Right renal cortex interstitium (tissue), 3 donors: ENCODE measurements at places on chromosomes 1 and 21. TPM values are rescaled to one million over a fixed set of nuclear protein-coding genes. Genes with fewer than 3 reads are reported as not detected.

DNA sequence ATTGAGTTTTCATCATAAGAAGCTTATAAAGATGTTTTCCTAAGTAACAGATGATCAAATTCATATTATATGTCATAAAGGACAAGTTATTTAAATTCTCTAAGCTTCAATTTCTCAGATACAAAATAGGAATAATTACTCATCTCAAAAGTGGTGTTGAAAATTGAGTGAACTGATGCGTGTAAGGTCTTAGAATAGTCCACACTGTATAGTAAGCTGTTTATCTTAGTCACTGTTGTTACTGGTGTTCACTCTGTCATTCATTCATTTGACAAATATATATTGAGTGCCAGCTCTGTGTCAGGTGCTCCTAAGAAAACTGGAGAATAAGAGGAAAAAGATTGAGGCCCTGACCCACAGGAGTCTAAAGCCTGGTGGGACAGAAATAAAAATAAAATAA is 186.3 kb upstream of the BRINP3 start:
- DNase-seq: no peak

DNA sequence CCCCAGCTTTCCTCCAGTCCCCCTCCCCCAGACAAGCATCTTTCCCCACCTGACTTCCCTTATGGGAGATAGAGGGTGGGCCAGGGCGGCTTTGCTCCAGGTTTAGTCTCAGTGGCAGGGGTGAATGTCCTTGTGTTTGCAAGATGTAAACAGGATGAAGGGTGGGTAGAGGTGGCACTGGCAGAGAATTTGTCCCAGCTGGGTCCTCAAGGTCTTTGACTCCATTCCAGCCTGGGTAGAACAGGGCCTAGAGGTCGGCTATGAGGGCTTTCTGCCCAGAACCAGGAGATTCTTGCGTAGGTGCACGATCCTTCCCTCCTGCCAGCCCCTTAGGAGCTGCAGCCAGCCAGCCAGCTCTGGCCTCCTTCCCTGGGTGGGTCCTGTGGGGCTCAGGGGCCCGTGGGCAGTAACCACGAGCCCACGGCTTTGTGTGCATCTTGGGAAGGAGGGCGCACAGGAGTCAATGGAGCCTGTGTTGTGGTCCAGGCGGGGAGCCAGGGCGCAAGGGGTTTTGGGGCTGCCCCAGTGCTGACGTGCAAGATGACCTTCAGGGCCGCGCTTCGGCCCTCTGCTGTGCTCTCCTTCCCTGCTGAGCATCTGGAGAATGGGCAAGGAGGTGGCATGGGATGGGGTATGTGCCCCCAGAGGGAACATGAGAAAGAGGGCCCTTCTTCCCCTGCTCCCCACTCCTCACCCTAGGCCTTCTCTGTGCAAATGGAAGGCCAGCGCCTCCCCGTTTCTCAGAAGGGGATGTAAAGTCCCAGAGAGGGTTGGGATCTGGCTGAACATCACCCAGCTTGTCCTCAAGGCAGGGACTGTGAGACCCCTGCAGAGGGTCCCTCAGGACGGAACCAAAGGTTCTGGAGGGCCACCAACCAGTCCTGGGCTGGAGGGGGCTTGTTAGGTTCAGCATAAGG is 15.7 kb downstream of the POU3F1 start:
- no peak for DNase-seq

- DNase-seq: no peak
Observed at GRCh38 chr1:204084247-204084772, 11.4 kb downstream of the SOX13 start.

GRCh38 chr1:233379869-233380438 is 52.4 kb downstream of the MAP3K21 start:
- DNase-seq: no peak

- DNase-seq: no peak
Observed at GRCh38 chr1:206666954-206667665, 17.6 kb upstream of the MAPKAPK2 start.

DNA sequence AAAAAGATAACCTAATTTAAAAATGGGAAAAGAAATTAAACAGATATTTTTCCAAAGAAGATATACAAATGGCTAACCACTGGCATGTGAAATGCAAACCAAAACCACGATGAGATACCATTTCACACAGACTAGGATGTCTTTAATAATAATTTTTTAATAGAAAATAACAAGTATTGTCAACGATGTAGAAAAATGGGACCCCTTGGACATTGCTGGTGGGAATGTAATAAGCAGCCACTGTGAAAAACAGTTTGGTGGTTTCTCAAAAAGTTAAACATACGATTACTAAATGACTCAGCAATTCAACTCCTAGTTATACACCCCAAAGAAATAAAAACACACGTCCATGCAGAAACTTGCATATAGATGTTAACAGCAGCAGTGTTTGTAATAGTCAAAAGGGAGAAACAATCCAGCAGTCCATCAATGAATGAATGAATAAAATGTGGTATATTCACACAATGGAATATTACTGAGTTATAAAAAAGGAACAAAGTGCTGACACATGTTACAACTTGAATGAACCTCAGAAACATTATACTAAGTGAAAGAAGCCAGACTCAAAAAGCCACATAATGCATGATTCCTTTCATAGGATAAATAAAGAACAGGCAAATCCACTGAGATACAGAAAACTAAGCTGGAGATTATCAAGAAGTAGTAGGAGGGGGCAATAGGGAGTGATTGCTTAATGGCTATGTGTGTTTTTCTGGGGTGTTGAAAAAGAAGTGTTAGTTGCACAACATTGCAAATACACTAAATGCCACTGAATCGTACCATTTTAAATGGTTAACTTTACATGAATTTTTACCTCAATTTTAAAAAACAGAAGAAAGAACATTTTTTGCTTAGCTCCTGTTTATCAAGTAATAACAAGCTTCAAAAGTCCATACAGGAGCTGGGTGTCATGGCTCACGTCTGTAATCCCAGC is 4.1 kb downstream of the PPT1 start:
- DNase-seq: no peak

GRCh38 chr1:53285969-53286760 is 41.7 kb downstream of the LRP8 start:
- no peak for DNase-seq

- no peak for DNase-seq
Observed at GRCh38 chr1:205914155-205914507, 29.1 kb downstream of the SLC26A9 start.

Gene BTBD19
- 9.1 TPM for polyA plus RNA-seq

Gene APOBEC4
- polyA plus RNA-seq: not detected

Gene PROX1
- 7.7 TPM for polyA plus RNA-seq

Gene GFI1
- polyA plus RNA-seq: 0.26 TPM

Gene LCE1D
- polyA plus RNA-seq: not detected
